ENCODE measurements at places on chromosomes 7 and 10. TPM values are rescaled to one million over a fixed set of nuclear protein-coding genes. Genes with fewer than 3 reads are reported as not detected.

Gene CFAP46
- total RNA-seq: 22.4 TPM

Gene CYP3A5
- total RNA-seq: 0.47 TPM

Gene DNAH11
- 1.3 TPM for total RNA-seq

Gene SFTPA1
- not detected for total RNA-seq

- H3K36me3 ChIP-seq: no peaks in the 10 kb centered on the region
- no peaks in the 10 kb centered on the region for H3K4me1 ChIP-seq
Observed at GRCh38 chr7:29285444-29285793, 90.8 kb downstream of the CHN2 start.

DNA sequence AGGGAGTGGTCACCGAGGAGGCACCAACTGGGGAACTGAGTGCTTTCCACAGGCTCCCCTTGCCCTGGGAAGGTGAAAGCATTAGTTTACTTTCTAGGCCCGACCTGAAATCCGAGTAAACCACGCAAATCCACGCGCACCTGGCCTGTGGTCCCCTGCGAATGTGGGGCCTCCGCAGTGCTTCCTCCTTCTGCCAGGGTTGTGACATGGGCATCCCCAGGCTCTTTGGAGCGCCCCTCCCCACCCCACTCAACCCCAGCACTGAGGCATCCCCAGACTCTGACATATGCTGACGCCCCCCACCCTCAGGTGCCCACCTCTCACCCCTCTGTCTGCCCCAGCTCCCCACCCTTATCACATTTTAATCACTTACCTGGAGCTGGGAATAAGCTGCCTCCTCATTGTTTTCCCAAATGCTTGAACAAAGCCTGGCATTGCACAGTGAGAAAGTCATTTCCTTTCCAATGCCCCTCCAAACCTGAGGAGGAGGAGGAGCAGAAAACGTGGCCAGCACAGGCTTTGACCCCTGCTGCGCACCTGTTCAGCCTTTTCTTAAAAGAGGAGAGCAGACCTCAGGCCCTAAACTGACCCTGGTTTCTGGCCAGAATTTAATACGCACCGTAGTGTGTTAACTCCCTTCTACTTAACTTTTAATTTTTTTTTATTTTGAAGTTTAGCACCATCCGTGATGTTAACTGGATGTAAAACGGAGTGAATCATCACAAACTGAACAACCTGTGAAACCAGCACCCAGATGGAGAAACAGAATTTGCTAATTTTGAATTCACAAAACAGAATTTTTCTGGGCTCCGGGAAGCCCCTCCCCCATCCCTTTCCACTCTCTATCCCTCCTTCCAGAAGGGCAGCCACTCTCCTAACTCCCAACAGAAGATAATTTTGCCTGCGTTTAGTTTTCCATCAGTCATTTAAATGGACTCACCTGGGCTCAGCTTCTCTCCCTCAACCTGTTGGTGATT, 129.4 kb downstream of the WDR11 start:
- no peak overlapping the region for H3K27ac ChIP-seq
- no peak for DNase-seq
- peaks cover 5% of the 10 kb centered on the region for H3K4me1 ChIP-seq
- no peaks in the 10 kb centered on the region for H3K36me3 ChIP-seq
- H3K27me3 ChIP-seq: no peaks in the 10 kb centered on the region

DNA sequence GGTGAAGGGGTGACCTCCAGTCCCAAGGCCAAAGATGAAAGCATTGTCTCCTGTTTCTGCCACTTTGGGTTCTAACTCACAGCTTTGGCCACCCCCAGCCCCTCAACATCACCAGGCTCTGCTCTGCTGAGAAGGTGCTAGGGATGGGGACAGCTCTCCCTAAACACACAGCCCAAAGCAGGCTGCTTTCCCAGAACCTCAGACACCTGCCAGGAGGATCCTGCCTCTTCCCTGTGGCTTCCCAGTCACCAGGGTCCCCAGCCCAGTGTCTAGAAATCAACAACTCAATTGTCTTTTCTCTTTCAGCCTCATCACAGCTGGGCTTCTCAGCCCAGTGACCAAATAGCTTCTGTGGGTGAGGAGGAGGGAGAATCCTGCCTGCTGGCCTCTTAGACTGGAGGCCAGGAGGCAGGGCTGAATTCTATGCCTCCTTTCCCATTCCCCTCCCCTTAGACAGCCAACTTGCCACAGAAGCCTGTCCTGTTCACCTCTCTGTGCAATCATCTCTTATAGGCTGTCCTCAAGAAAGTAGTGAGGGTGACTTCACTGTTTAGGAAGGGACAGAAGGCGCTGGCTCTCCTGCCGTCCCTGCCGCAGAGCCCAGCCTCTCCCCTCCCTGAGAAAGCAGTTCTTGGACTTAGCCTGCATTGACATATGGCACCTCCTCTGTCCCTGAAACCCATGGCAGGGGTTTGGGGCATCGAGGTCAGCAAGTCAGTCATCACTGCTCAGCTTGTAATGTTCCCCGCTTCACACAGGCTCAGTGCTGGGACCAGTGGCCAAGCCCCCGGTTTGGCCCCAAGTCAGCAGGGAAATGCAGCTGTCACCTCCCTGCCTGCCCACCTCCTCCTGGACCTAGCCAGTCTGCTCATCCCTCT, 3.7 kb downstream of the FGF8 start:
- no peaks in the 10 kb centered on the region for H3K4me1 ChIP-seq
- no peaks in the 10 kb centered on the region for H3K27me3 ChIP-seq
- DNase-seq: no peak
- H3K36me3 ChIP-seq: no peaks in the 10 kb centered on the region
- no peak overlapping the region for H3K4me3 ChIP-seq

- no peaks in the 10 kb centered on the region for H3K36me3 ChIP-seq
- no peak overlapping the region for H3K27ac ChIP-seq
- H3K27me3 ChIP-seq: no peaks in the 10 kb centered on the region
- DNase-seq: no peak
Observed at GRCh38 chr10:126563361-126563760, 107.1 kb downstream of the C10orf90 start.

DNA sequence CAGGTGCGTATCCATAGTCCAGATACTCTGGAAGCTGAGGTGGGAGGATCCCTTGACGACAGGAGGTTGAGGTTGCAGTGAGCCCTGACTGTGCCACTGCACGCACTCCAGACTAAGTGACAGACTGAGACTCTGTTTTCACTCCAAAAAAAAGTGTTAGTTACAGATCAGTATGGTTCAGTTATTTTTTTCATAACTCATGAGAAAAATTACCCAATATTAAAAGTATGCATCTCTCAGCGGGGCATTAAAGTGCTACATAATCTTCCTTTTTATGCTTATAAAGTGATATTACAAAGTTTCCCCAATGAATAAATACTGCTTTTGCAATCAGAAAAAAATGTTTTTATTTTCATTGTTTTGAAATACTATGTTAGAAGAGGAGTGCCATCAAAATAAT, 147.9 kb downstream of the ZNF438 start:
- H3K27me3 ChIP-seq: no peaks in the 10 kb centered on the region
- no peaks in the 10 kb centered on the region for H3K36me3 ChIP-seq
- no peak overlapping the region for H3K4me3 ChIP-seq
- peaks cover 3% of the 10 kb centered on the region for H3K4me1 ChIP-seq
- no peak overlapping the region for H3K27ac ChIP-seq

DNA sequence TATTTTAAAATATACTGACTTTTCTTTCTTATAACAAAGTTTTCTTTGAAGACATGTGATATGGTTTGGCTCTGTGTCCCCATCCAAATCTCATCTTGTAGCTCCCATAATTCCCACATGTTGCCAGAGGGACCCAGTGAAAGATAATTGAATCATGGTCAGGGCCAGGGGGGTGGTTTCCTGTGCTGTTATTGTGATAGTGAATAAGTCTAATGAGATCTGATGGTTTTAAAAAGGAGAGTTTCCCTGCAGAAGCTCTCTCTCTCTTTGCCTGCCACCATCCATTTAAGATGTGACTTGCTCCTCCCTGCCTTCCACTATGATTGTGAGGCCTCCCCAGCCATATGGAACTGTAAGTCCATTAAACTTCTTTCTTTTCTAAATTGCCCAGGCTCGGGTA, 768.1 kb downstream of the NRG3 start:
- H3K36me3 ChIP-seq: no peaks in the 10 kb centered on the region
- H3K27ac ChIP-seq: no peak overlapping the region
- no peak for DNase-seq
- H3K4me1 ChIP-seq: no peaks in the 10 kb centered on the region

DNA sequence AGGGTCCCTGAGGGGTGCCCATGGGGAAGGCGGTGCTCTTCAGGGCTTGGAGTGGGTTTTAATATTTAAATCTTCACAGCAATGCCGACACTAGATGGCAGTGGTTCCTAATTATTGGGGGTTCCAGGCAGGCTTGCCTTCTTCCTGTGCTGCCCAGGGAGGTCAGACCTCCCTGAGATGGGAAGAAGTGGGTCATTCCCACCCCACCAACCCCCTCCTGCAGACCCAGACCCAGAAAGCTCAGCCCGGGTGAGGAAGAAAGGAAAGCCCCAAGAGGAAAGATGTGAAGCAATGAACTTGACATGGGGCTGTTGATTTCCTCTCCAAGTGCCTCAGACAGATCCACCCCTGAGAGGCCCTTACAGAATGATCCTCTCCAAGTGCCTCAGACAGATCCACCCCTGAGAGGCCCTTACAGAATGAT, 85.1 kb upstream of the LANCL2 start:
- H3K4me1 ChIP-seq: no peaks in the 10 kb centered on the region
- H3K36me3 ChIP-seq: no peaks in the 10 kb centered on the region

DNA sequence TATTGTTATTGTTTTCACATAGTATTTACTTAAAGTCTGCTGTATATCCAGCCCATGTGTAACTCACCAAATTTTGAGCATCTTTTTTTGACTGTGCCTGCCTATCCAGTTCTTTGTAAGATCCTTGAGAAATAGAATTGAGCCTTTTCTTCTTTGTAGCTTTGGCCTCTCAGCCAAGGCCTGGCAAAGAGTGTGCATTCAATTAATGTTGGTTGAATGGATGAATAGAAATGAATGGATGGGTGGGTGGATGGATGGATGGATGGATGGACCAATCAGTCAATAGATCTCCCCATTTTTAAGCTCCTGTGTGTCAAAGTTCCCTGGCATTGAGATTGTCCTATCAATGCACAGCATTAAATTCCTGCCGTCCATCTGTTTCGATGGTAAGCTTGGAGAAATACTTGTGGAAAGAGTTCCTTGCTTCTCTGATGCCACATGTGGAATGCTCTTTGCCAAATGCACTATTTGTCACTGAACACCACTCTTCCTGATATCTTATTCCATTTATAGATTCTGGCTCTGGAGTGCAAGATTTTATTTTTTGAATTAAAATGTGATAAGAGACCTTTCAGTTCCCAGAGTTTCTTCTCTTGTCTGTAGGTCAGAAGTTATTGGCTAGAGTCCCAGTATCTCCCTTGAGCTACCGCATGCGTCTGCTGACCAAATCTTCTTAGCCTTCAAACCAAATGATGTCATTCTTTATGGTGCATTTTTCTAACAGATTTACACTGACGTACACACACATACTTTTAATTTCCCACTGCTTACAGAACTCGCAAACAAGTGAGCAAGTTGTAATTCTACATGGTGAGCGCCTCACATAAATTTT, 20.7 kb upstream of the ADRB1 start:
- peaks cover 2% of the 10 kb centered on the region for H3K4me1 ChIP-seq
- no peak overlapping the region for H3K4me3 ChIP-seq
- no peaks in the 10 kb centered on the region for H3K36me3 ChIP-seq
- DNase-seq: no peak

DNA sequence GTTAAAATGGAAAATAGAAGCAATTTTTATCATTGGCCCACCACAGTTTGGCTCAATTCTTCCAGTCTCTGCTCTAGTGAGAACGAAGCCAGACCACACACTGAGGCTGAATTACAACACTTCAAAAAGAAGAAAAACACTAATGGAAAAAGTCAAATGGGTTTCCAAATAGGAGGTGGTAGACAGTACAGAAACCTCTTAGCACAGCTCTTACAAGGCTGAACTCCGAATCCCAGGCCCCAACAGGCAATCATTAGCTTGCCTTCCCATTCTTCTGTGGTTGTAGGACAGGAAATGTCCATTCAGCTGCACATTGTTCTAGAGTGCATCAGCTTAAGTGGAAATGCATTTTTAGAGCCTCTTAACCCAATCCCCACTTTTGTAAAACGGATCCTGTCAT, 115.1 kb upstream of the MEOX2 start:
- no peaks in the 10 kb centered on the region for H3K27me3 ChIP-seq
- H3K36me3 ChIP-seq: no peaks in the 10 kb centered on the region
- peaks cover 2% of the 10 kb centered on the region for H3K4me1 ChIP-seq
- peak; percentile 9 for DNase-seq
- no peak overlapping the region for H3K27ac ChIP-seq

GRCh38 chr7:141558544-141559183, 7.5 kb downstream of the AGK start:
- H3K4me3 ChIP-seq: no peak overlapping the region
- H3K4me1 ChIP-seq: no peaks in the 10 kb centered on the region
- no peak for DNase-seq
- no peak overlapping the region for H3K27ac ChIP-seq

GRCh38 chr7:28121496-28121895, 59.1 kb downstream of the JAZF1 start:
- no peak overlapping the region for H3K4me3 ChIP-seq
- H3K27ac ChIP-seq: no peak overlapping the region
- peaks cover 3% of the 10 kb centered on the region for H3K4me1 ChIP-seq
- no peaks in the 10 kb centered on the region for H3K36me3 ChIP-seq
- H3K27me3 ChIP-seq: no peaks in the 10 kb centered on the region

GRCh38 chr7:86814661-86815379, 171.1 kb downstream of the GRM3 start:
- no peaks in the 10 kb centered on the region for H3K27me3 ChIP-seq
- H3K4me3 ChIP-seq: no peak overlapping the region
- DNase-seq: no peak
- H3K4me1 ChIP-seq: no peaks in the 10 kb centered on the region
- H3K36me3 ChIP-seq: no peaks in the 10 kb centered on the region

GRCh38 chr7:70923181-70923845, 208.6 kb upstream of the GALNT17 start:
- no peak for DNase-seq
- H3K27ac ChIP-seq: no peak overlapping the region
- no peak overlapping the region for H3K4me3 ChIP-seq
- no peaks in the 10 kb centered on the region for H3K36me3 ChIP-seq
- no peaks in the 10 kb centered on the region for H3K27me3 ChIP-seq
- H3K4me1 ChIP-seq: no peaks in the 10 kb centered on the region

DNA sequence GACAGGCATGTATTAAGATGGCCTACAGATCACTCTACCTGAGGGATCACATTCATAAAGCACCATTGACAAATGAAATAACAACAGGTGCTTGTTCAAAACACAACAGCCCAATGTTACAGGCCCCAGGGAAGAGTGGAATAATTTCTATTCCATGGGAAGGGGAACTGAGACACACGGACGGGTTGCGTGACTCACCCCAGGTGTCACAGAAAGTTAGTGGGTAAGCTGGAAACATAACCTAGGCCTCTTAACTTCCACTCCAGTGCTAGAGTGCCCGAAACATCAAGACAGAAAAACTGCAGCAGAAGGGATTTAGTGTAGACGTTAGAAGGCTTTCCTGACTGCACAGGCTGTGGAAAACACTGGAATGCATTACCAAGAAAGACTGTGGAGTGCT, 48.3 kb downstream of the SLC37A3 start:
- H3K36me3 ChIP-seq: no peaks in the 10 kb centered on the region
- no peak overlapping the region for H3K27ac ChIP-seq
- H3K4me3 ChIP-seq: no peak overlapping the region
- no peaks in the 10 kb centered on the region for H3K27me3 ChIP-seq
- DNase-seq: no peak
